ENCODE measurements at places on chromosomes 3 and 15. TPM values are rescaled to one million over a fixed set of nuclear protein-coding genes. Genes with fewer than 3 reads are reported as not detected.

DNA sequence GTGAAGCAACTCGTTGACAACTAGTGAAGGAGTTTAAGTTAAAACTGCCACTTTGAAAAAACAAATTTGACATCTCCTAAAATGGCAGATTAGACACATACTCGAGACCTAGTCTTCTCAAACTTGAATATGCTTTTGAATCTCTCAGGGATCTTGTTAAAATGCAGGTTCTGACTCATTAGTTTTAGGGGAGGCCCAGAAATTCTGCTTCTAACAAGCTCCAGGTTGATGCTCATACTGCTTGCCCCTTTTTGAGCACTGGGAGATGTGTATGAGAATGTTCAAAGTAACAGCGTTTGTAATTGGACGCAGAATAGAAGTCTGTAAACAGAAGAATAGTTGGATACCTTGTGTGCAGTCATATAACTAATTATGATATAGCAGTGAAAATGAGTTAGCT is 1.6 kb downstream of the C3orf38 start:
- no peak for DNase-seq

DNA sequence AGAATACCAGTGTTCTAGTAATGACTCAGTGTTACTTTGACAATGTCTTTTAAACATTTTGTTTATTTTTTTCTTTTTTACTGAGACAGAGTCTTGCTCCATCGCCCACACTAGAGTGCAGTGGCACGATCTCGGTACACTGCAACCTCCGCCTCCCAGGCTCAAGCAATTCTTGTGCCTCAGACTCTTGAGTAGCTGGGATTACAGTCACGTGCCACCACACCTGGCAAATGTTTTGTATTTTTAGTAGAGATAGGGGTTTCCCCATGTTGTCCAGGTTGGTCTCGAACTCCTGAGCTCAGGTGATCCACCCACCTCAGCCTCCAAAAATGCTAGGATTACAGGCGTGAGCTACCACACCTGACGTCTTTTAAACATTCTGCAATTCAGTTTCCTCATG is 15.7 kb downstream of the AQR start:
- no peak for DNase-seq

DNA sequence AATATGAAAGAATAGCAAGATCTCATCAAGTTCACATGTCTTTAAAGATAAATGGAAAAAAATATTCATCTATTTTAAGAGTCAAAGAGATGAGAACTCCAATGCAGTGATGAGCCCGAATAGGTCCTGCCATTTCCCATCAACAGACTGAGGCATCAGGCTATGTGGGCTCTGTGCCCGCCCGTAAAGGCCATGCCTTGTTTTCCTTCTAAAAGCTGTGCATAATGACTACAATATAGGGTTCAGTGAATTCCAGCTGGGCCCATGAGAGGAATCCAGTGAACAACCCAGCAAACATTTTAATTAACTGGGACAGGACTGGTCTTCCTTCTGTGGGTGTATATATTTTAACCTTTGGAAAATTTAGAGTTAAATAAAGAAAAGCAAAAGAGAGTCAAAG is 44.6 kb downstream of the RASGRP1 start:
- no peak for DNase-seq

Gene UPK1B
- not detected for polyA plus RNA-seq

Gene ITPKA
- polyA plus RNA-seq, result 28.4 TPM
